ENCODE measurements at places on chromosomes 11 and 22.

DNA sequence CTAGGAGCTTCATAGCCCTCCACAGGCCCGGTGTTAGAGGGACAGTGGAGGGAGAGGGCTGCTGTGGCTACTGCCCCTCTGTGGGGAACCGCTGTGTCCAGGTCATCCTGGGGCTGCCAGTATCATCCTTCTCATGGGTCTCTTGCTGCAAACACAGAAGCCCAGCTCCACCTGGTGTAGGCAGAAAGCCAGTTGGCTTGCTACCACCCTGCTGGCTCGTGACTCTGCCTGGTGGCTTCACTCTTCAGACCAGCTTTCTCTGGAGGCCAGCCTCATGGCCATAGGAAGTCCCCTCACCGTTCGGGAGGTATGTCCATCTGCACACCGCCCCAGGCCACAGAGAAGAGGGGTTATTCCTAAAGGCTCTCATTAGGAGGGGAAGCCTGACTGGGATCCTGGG is 19.4 kb upstream of the SUSD2 start:
- no peak for DNase-seq

GRCh38 chr22:21047730-21048129 is 2.0 kb downstream of the LRRC74B start:
- no peak for DNase-seq

GRCh38 chr11:12687740-12688139 is 13.5 kb downstream of the TEAD1 start:
- DNase-seq = no peak

- no peak for DNase-seq
These were observed 45.6 kb upstream of the PLET1 start for GRCh38 chr11:112306230-112306629.

DNA sequence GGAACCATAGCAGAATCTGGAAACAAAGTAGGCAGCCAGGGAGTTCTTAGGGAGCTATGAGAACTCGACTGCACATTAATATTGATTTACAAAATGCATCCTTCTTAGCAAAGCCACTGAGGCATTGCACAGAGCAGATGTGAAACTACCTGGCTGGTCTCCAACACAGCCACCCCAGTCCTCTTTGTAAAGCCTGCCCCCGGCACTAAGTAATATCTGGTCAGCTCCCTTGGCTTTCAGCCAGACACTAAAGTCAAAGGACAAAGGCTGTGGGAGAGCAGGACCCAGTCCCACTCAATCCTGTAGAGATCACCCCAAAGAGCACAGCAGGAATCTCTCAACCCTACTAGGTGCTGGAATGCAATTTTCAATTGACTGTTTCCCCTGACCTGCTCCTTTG is 12.8 kb downstream of the XRRA1 start:
- DNase-seq = no peak

GRCh38 chr11:27718863-27719545 is 18.7 kb upstream of the BDNF start:
- no peak for DNase-seq

DNA sequence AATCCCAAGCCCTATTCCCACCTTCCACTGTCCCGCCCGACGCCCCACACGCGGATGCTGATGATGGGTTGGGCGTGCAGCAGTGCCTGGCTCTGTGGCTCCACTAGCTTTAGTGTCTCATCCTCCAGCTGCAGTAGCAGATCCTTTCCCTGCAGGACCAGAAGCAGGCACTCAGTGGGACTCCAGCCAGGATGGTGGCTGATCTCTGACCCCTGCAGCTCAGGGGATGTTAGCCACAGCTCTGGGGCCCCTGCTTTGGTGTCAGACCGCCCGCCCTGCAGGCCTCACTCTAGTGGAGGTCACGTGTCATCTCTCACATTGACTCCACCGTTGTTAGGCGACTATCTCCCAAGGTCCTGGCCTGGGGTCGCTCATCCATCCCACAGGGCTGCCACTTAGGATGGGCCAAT is 11.8 kb downstream of the SMPD1 start:
- no peak for DNase-seq

- DNase-seq = no peak
These were observed at the start of gene DGCR6 for GRCh38 chr22:18905540-18906409. TSS of gene DGCR6 (plus strand) at chr22:18906320. CDS start at chr22:18906375, 55 bp downstream.

GRCh38 chr11:3781423-3781822 is 15.9 kb downstream of the NUP98 start:
- DNase-seq = no peak

GRCh38 chr11:28618416-28618815 is 510.2 kb downstream of the METTL15 start:
- DNase-seq = no peak

DNA sequence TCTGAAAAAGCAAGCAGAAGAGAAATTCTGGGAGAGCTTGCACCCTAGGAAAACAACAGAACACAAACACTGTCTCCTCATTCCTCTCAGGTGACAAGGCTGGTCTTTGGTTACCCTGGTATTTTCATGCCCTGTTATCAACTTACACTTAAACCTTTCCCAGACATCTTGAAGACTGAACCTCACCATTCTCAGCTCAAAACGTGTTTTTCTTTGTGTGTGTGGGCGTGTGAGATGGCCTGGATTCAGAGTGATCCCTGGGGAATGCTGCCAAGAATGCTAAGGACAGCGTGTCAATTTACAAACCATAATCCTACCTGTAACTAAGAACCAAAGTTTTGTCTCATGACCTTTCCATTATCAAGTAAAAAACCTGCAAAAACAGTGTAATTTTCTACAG is 33.3 kb downstream of the ELF5 start:
- DNase-seq = no peak

GRCh38 chr11:128653801-128654231 is 40.1 kb upstream of the FLI1 start:
- DNase-seq = no peak

GRCh38 chr11:113994077-113994954 is 19.4 kb downstream of the HTR3A start:
- peak; percentile 12 for DNase-seq

DNA sequence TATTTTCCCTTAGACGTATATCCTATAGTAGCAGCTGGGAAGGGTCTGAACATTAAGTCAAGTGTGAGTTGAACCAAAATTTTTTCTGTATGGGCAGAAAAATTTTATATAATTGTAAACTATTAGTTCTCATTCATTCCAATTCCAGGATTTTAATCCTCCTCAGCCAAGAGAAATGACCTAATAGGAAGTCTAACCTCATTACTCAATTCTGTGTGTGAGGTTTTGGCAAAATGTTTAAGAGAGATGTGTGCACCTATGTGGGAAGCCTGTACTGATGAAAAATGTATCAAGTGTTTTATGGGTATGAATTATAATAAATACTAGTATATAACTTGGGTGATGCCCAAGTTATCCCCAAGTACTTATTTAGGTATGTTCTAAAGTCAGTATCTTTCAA is 311.6 kb upstream of the PITPNB start:
- no peak for DNase-seq

DNA sequence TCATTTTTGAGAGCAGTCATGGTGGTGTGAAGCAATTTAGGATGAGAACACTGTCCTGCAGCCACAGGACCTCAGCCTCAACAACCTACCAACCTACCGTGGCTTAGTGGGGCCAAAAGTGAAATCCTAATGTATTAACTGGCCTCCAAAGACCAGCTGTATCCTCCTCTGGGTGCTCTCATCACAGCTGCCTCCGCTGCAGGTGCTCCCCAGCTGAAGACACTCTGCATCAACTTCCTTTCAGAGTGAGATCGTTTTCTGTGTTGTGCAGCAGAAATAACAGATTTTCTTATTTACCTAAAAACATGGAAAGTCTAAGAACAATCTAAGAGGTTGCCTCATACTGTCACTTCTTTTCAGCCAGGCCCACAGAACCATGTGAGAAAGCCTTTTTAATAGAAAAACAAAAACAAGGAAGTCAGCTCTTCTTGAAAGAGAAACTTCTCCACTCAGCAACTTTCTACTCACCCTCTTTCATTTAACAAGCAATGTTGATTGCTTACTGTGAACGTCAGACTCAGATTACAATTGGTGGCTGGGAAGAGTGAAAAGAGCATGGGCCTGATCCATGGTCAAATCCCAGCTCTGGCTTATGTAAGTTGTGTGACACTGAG is 136.1 kb downstream of the TENM4 start:
- no peak for DNase-seq

DNA sequence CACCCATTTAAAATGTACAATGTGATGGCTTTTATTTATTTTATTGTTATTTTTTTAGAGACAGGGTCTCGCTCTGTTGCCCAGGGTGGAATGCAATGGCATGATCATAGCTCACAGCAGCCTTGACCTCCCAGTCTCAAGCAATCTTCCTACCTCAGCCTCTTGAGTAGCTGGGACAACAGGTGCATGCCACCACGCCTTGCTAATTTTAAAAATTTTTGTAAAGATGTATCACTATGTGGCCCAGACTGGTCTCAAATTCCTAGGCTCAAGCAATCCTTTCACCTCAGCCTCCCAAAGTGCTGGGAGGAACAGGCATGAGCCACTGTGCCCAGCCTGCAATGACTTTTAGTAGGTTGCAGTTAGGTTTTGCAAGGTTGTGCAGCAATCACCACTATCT is 14.3 kb downstream of the CLDN5 start:
- DNase-seq = no peak

GRCh38 chr11:88231894-88232482 is 56.7 kb upstream of the RAB38 start:
- DNase-seq = no peak

- no peak for DNase-seq
These were observed 31.4 kb downstream of the FEZ1 start for GRCh38 chr11:125464666-125465065.

DNA sequence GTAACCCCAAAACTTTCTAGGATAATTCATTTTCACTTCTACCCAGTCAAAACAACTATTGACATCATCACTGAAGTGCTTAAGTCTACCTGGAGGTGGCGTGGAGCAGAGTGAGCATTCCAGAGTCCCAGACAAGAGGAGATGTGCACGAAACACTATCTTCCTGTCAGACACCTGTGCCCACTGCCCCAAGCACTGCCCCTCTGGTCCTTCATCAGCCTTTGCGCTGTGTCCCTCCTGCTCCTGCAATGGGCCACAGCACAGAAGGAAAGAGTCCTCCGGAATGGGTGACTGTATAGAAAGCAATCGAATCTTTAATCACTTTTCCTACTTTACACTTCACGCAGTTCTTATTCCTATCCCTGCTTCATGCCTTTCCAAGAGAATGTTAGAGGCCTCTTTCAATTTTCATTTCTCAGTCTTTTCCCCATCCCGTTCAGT is 512 bp upstream of the GRIA4 start:
- no peak for DNase-seq

DNA sequence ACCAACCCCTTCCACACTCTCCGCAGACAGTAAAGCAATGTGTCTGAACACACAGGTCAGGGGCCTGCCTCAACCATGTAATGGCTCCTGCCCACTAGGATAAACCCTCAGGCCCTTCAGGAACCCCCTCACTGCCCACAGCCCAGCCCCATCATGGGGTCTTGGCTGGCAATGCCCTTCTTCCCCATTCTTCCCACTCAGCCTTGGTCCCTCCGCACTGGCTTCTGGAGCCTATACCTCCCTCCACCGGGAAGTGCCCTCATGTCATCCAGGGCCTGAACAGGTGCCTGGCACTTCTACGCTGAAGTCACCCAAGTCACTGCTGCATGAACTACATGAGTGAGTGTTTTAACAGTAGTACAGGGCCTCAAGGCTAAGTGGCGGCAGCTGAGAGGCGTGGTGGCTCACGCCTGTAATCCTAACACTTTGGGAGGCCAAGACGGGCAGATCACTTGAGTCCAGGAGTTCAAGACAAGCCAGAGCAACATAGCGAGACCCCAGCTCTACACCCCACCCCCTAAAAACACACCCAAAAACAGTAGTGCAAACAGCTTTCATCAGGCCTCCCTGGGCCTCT is 74.8 kb upstream of the PITPNB start:
- no peak for DNase-seq

GRCh38 chr11:27247660-27248059 is 115.4 kb downstream of the CCDC34 start:
- no peak for DNase-seq

DNA sequence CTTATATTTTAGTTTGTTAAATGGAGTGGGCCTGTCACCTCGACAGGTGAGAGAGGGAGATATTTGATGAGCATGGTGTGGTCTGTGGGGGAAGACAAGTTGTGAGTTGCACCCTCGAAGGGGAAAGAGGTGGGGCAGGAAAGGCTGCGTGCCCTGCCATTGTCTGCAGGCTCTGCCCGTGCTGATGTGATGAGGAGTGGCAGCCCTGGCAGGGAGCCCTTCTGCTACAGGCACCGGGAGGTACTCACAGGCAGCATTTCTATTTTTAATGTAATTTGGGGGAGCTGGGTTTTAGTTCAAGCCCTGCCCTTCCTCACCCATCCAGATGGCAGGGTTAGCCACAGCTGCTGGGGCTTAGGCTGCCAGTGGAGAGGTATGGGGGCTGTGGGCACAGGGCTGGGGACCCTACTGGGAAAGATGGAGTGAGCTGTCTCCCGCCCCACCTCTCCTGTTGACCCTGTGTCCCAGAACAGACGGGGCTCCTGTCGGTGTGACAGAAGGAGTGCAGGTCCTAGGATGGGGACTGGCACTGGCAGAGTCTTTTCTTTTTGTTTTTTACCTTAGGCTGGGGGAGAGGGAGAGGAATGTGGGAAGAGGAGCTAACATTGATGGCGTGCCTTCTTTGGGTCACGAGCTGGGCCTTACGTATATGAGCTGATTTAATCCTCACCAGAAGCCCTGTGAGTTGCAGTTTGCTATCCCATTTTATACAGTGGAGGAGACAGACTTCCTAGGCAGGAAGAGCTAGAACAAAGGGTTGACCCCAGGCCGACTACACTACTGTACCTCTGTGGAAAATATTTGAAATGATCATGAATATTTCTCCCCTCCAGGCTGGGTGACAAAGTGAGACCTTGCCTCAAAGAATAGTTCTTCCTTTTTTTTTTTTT is 51.6 kb downstream of the CEP164 start:
- no peak for DNase-seq

DNA sequence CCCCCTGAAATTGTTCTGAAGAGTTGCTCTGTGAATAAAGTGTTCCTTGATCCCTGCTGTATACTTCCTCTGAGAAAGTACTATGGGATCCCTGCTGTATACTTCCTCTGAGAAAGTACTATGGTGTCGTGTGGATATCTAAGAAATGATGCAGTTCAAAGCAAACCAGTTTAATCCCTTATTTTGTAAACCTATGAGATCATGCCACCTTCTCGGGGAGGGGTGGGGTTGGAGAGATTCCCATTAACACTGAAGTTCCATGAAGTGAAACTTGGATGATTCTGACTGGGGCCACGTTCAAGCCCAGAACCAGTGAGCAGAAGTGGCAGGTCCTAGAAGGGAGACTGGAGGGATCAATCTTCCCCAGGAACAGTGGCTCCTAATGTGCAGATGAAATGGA is 13.0 kb upstream of the TP53AIP1 start:
- no peak for DNase-seq

All from activated effector memory CD4-positive, alpha-beta T cell treated with Interleukin-2 at 50 U/mL for 16 hours (primary cell).